GM13976 (cell line): ENCODE measurements at places on chromosomes 6 and 20.

DNA sequence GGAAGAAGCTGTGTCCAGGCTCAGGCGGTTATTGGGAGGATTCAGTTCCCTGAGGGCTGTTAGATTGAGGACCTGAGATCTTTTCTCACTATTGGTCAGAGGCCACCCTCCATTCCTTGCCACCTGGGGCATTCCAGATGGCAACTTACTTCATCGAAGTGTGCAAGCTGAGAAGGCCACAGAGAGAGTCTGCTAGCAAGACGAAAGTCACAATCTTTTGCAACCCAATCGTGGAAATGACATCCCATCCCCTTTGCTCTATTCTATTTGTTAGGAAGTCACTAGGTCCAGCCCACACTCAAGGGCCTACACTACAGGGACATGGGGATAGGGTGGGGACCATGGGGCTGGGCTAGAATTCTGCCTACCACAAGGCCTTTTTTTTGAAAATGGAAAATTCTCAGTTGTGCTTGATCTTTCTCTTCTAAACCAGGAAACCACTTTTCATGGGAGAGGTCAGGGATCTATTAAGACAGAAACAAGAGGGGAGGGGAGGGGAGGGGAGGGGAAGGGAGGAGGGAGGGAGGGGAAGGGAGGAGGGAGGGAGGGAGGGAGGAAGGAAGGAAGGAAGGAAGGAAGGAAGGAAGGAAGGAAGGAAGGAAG lies 217.2 kb downstream of the BCAS1 start:
- DNase-seq, result no peak

GRCh38 chr6:147467886-147468285 lies 40.6 kb upstream of the SAMD5 start:
- no peak for DNase-seq

DNA sequence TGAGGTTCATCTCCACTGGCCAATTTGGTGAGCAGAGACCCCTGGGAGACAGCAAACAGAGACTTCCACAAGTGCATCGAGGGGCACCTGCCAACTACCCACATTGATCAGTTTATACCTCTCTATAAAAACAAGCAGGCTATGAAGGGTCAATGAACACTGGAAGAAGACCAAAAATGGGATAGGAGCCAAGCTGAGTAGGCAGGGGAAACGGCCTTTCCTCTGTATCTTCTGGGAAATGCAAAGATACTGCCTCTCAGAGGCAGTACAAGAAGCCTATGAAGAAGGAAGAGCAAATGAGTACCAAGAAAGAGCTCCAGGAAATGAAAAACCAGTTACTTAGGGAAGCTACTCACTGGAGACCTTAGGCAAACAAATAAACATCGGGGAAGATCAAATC lies 247.7 kb downstream of the GMDS start:
- DNase-seq, result no peak

- no peak for DNase-seq
These were observed 22.7 kb downstream of the PIM1 start for GRCh38 chr6:37192666-37193065.

- DNase-seq, result no peak
These were observed 53.1 kb downstream of the NINL start for GRCh38 chr20:25532015-25532751.

- DNase-seq, result no peak
These were observed 373.3 kb downstream of the CDKAL1 start for GRCh38 chr6:20907486-20908071.

- no peak for DNase-seq
These were observed 158.7 kb downstream of the UBE3D start for GRCh38 chr6:82906951-82907350.

DNA sequence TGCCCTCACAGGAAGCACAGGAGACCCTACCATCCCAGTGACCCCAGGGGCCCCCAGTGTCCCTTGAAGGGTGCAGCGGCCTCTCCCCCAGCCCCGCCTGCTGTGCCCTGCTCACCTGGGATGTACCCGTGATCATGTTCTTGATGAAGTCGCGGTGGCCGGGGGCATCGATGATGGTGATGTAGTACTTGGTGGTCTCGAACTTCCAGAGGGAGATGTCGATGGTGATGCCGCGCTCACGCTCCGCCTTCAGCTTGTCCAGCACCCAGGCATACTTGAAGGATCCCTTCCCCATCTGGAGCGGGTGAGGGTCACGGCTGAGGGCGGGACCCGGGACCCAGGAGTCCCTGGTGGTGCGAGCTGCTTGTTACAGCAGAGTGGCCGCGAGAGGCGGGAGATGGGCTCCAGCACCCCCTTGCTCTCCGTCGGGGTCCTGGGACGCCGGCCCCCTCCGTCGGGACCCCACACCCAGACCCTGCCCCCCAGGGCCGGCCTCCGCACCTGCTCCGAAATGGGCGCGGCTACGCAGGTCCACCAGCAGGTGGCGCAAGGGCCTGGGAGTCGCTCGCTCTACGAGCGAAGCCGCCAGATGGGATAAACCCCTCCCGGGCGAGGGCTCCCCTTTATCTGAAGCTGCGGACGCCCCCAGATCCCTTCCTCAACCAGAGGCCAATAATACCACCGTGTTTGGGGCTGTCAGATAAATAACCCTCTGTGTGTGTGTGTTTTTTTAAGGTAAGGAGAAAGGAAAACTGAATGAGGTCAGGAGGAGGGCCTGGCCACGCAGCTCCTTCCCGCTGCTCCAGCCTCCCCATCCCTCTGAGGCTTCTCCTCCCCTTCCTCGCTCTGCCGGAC lies 2.9 kb downstream of the EEF1A2 start:
- DNase-seq, result peak; percentile 92

DNA sequence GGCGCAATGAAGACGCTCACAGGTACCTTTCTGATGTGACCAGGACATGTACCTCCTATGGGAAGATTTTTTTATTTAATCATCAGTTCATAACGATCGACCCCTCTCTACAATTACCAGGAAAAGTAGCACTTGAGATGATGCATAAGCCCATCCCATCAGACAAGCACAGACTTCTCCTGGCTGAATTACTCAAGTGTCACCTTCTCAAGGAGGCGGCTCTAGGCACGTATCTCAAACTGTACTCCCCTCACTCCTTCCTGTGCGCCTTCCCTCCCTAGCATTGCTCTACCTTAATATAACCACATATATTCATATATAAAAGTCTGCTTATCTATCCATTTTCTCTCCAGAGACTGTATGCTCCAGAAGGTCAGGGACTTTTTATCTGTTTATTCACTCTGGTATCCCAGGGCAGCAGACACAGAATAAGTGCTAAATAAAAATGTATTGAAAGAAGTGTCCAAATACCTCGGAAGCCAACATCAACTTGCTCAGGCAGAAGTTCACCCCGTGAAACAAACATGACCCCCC lies 71.5 kb downstream of the CNKSR3 start:
- no peak for DNase-seq

DNA sequence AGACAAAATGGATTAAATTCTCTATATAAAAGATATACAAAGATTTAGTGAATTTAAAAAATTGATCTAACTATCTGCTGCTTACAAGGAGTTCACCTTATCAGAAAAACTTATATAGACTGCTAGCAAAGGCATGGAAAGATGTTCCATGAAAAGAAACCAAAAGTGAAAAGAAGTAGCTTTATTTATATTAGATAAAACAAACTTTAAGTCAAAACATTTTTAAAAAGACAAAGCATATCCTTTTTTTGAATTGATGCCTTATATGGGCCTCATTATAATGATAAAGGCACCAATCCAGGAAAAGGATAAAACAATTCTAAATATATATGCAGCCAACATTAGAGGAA lies 334.2 kb downstream of the MEI4 start:
- no peak for DNase-seq

GRCh38 chr6:169236545-169236944 lies 17.1 kb downstream of the THBS2 start:
- DNase-seq, result no peak

DNA sequence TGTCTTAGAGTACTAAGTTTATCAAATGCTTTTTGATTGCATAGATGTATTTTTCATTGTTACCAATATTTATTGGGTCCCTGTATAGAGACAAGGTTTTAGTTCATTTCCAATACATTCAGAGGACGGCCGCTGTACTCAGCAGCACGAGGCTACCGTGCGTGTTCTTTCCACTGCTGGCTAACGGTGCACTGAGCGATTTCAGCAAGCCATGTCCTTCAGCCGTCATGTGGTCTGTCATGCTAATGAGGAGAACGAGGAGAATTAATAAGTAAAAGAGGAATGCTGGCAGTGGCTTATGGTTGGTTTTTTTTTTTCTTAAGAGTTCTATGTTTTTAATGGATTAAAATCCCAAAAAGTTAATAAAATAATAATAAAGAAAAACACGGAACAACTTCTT lies 253.6 kb downstream of the ARID1B start:
- no peak for DNase-seq

DNA sequence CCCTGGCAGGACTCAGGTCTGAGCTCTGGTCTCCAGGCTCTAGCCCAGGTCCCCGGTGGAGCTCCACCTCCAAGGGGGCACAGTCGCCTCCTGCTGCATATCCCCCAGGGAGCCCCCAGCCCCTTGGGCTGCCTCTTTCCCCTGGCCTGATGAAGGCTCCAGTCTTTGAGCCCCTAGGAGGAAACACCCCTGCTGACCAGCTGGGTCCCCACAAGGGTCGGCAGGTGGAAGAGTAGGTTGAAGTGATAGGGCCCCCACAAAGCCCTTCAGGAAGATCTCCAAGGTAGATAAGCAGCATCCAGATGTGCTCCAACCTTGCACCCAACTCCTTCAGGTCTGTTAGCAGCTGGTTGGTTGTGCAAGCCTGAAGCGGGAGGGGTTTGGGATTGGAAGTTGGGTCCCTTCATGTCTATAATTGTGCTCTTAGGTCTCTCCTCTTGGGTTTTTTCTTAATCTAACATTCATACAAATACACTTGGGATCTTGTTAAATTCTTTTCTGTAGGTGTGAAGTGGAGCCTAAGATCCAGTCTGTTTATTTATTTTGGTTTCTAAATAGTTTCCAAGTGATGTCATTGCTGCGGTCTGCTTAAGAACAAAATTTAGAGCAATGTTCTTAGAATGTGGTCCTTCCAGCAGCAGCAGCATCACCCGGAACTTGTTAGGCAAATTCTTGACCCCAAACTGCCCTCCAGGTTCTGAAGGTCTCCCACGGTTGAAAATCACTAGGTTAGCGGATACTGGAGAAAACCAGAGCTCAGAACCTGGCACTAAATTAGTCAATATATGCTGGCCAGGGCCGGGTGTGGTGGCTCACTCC lies 5.1 kb downstream of the UBE2C start:
- peak; percentile 14 for DNase-seq

DNA sequence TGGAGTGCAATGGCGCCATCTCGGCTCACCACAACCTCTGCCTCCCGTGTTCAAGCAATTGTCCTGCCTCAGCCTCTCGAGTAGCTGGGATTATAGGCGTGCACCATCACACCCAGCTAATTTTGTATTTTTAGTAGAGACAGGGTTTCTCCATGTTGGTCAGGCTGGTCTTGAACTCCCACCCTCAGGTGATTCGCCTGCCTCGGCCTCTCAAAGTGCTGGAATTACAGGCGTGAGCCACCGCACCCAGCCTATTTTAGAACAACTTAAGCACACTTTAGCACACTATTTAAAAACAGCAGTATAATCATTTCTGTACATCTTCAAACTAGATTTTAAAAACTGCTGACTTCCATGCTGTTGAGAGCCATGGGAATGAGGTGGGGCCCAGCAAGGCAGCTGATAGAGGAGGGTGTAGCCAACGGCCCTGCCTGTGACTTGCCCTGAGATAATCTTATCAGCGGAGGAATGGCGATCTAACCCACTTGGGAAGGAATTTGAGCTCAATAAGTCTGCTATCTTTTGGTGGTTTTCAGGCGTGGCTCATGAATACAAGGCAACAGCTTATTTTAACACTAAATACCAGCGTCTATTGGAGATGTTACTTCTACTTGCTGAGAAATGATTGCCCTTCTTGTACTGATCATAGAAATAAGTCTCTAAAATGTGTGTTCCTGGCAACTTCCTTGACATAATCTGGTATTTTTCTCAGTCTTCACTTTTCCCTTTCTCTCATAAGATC lies 12.1 kb downstream of the ZDHHC14 start:
- DNase-seq, result no peak

GRCh38 chr6:30570263-30570662 lies 979 bp upstream of the ABCF1 start:
- DNase-seq, result no peak

DNA sequence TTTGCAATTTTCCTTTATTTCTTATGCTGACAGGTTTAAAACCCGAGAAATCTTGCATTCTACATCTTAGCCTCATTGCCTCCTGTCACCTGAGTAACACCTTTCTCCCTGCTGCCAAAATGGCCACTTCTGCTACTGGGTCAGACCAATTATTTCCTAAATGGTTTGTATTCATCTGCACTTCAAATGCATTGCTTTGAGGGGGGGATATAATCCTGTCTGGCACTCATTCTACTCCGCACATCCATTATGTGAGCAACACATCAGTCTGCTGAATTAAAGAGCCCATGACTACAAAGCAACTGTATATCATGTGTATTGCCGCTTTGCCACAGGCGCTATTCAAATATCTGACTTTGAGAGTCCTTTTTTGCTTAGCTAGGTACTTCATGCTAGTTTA lies 141.6 kb upstream of the TSHZ2 start:
- no peak for DNase-seq

DNA sequence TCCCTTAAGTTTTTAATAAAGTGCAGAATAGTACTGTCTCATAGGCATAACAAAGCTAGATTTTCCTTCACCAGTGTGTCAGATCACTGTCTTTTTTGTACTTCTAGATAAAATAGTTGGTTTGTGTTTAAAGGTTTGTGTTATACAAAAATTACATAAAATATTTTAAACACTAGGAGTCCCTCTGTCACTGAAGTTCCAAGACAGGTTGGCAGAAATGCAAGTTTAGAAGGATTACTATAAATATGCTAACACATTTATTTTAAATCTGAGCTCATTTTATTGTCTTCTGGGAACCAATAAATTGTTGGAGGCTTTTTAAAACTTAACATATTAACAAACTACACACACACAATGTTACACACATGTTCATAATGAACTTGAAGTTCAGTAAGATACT lies 30.8 kb upstream of the RUNX2 start:
- no peak for DNase-seq

GRCh38 chr6:139538366-139538765 lies 163.9 kb upstream of the CITED2 start:
- no peak for DNase-seq

- no peak for DNase-seq
These were observed 99.5 kb downstream of the CD164 start for GRCh38 chr6:109282756-109283155.

DNA sequence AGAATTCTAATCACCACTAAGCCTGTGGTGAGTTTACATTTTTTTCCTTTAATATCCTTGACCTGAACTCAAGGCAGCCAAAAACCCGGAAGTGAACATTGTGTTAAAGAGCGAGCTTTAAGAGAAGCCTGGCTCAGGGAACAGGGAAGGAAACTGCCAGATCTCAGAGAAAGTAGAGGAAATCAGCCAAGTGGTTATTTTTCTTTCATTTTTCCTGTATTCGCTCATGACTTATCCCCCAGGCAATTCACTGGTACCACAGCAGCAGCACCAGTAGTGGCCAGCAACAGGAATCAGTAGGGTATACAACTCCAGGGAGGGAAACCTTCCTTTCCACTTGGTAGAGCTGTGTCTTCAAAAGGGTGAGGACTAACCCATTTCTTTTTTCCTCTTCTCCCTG lies 89.6 kb upstream of the HMGCLL1 start:
- DNase-seq, result no peak

DNA sequence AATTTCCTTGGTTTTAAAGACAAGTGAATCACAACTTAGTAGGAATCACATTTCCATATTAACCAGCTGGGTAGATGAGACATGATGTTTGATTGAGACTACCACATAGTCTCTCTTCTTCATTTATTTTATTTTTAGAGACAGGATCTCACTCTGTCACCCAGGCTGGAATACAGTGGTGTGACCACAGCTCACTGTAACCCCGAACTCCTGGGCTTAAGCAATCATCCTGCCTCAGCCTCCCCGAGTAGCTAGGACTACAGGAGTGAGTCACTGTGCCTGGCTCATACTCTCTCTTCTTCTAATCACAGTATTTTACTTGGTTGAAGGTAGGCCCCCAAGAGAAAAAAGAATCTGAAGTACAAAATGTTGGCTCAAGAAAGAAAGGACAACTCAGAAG lies 80.2 kb upstream of the ASF1A start:
- no peak for DNase-seq
